ENCODE measurements at places on chromosomes 12 and 14.
A peak's percentile ranks its signal among the peaks of the same experiment; 100 is the strongest.

DNA sequence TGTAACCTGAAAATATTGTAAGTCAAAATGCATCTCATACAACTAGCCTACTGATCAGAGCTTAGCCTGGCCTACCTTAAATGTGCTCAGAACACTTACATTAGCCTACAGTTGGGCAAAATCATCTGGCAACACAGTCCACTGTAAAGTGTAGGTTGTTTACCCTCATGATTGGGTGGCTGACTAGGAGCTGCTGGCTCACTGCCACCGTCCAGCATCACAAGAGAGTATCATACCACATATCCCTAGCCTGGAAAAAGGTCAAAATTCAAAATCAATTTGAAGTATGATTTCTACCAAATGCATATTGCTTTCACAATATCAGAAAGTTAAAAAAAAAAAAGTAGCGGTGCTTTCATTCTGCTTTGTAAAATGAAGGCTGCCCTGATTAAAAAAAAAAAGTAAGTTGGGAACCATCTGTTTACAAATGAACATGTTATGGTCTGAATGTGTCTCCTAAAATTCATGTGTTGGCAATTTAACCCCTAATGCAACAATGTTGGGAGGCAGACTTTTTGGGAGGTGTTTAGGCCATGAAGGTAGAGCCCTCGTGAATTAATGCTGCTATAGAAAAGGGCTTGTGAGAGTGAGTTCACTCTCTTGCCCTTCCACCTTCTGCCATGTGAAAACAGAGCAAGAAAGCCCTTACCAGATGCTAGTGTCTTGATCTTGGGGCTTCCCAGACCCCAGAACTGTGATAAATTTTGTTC is 211.8 kb downstream of the PPM1H start:
- no peak overlapping the region for H3K4me3 ChIP-seq
- H3K27ac ChIP-seq: peak overlapping the region; percentile 81
- H3K36me3 ChIP-seq: peaks cover 7% of the 10 kb centered on the region
- DNase-seq: no peak
- no peaks in the 10 kb centered on the region for H3K27me3 ChIP-seq
- peaks cover 57% of the 10 kb centered on the region for H3K4me1 ChIP-seq

DNA sequence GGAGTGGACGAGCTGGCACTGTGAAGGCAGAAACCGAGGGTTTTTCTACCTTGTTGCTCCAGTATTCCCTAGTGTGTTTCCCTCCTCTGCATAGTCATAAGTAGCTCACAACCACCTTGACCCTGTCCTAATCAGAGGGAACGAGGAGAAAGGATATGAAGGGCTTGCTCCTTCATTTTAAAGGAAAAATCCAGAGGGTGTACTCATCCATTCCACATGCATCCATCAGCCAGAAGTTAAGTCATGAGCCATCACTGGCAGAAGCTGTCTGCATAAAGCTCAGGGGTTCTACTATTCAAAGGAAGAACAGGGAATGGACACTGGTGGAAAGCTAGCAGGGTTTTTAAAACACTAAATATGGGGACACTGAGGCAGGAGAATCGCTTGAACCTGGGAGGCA is 84.3 kb upstream of the FOXN3 start:
- H3K27ac ChIP-seq: no peak overlapping the region
- DNase-seq: no peak
- H3K4me3 ChIP-seq: no peak overlapping the region
- no peaks in the 10 kb centered on the region for H3K4me1 ChIP-seq
- H3K27me3 ChIP-seq: no peaks in the 10 kb centered on the region

- H3K27ac ChIP-seq: no peak overlapping the region
- DNase-seq: no peak
- H3K36me3 ChIP-seq: peaks cover 9% of the 10 kb centered on the region
- no peak overlapping the region for H3K4me3 ChIP-seq
Measured at GRCh38 chr12:47282206-47282605, 202.4 kb upstream of the AMIGO2 start.

- H3K4me1 ChIP-seq: peaks cover 20% of the 10 kb centered on the region
- DNase-seq: no peak
- H3K36me3 ChIP-seq: peaks cover 3% of the 10 kb centered on the region
- H3K27ac ChIP-seq: no peak overlapping the region
Measured at GRCh38 chr14:68693926-68694325, 98.9 kb downstream of the ZFP36L1 start.

DNA sequence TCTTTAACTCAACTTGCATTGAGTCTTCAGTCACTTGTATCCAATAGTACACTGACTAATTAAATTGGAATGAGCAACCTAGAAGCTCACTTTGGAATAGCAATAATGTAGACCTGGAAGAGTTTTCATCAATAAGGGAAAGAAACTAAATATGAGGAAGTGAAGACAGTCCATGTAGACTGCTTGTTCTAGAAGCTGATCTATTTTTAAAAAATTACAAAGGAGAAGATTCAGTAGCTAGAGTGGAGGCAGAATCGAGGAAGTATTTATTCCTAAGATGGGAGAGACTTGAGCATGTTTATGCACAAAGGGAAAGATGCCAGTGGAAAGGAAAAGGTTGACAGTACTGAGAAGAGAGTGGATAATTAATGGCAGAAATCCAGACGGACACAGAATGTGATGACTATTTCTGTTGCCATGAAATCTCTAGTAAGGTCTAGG is 156.3 kb upstream of the PDE3A start:
- H3K27ac ChIP-seq: peak overlapping the region; percentile 78
- peaks cover 5% of the 10 kb centered on the region for H3K36me3 ChIP-seq
- H3K27me3 ChIP-seq: no peaks in the 10 kb centered on the region
- no peak overlapping the region for H3K4me3 ChIP-seq

- H3K4me1 ChIP-seq: no peaks in the 10 kb centered on the region
- peaks cover 21% of the 10 kb centered on the region for H3K27me3 ChIP-seq
- no peak for DNase-seq
- peaks cover 6% of the 10 kb centered on the region for H3K36me3 ChIP-seq
Measured at GRCh38 chr12:1499351-1499750, 95.0 kb downstream of the FBXL14 start.

Measured in Calu3 (cell line).